NCI-H1048 (cell line): ENCODE measurements at places on chromosomes 4 and X.

- no peak for DNase-seq
These were observed 7.6 kb downstream of the CPLX1 start for GRCh38 chr4:818106-818921.

- no peak for DNase-seq
These were observed 35.6 kb downstream of the RASGEF1B start for GRCh38 chr4:81436096-81436495.

- no peak for DNase-seq
These were observed 7.3 kb upstream of the SEL1L3 start for GRCh38 chr4:25870081-25870480.

DNA sequence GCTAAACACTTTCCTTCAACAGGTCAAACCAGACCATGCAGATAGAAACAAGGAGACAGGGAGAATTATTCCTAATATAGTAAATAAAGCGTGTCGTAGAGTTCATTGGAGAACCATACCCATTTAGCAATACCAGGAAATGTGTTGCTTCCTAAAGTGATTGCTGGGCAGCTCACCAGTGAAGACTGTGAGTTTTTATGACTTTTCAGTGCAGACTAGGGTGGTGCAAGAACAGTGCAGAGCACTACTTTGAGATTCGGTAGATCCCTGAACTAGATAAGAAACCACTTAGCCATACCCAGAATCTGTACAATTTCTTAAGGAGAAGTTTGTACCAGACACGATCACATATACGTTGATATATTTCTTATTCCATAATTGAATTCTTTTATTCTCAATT lies 87.4 kb downstream of the EMCN start:
- DNase-seq = no peak

DNA sequence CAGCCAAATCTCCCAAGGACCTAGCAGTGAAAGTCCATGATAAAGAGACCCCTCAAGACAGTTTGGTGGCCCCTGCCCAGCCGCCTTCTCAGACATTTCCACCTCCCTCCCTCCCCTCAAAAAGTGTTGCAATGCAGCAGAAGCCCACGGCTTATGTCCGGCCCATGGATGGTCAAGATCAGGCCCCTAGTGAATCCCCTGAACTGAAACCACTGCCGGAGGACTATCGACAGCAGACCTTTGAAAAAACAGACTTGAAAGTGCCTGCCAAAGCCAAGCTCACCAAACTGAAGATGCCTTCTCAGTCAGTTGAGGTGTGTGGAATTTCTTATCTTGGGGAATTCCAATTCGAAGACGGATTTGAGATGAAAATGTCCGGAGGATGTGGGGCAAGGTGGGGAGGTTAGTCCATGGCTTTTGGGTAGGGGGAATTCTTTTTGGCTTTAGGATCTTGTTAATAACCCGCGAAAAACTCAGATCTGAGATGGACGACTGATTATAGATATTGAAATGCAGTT lies 112.5 kb downstream of the AFF1 start:
- DNase-seq = no peak

- no peak for DNase-seq
These were observed 88.1 kb downstream of the MBNL3 start for GRCh38 chrX:132400706-132401105.

- DNase-seq = no peak
These were observed 1384.8 kb downstream of the FAM133A start for GRCh38 chrX:95058815-95059214.

- no peak for DNase-seq
These were observed 36.3 kb downstream of the SULT1E1 start for GRCh38 chr4:69823481-69824186.

GRCh38 chr4:173498771-173499170 lies 31.3 kb downstream of the HAND2 start:
- no peak for DNase-seq

DNA sequence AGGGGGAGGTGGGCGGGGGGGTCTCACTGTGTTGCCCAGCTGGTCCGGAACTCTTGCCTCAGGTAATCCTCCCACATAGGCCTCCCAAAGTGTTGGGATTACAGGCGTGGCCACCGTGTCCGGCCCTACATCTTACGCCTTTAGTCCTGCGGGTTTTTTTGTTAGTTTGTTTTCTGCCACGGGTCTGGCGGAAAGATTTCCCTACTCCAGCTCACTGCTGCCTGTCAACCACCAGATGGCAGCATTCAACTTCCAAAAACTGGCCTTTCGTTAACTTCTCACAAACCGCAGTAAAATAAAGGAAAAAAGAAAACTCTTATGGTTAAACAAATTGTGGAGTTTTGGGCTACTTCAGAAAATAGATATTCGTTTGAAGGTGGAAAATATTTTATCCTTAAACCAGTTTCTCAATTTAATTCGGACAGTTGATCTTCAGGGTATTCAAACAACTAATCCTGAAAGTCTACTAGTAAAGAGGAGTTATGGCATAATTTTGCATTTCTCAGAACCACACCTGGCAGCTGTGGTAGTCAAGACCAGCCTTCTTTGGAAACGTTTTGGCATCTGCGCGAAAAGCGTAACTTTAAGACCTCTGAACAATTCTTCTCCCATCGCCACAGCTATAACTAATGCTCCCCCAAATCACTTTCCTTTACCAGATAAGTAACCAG lies 41.1 kb downstream of the LUZP4 start:
- peak; percentile 34 for DNase-seq

GRCh38 chr4:3479358-3480101 lies 16.4 kb downstream of the DOK7 start:
- no peak for DNase-seq

GRCh38 chr4:165301833-165302232 lies 25.6 kb upstream of the MSMO1 start:
- no peak for DNase-seq

DNA sequence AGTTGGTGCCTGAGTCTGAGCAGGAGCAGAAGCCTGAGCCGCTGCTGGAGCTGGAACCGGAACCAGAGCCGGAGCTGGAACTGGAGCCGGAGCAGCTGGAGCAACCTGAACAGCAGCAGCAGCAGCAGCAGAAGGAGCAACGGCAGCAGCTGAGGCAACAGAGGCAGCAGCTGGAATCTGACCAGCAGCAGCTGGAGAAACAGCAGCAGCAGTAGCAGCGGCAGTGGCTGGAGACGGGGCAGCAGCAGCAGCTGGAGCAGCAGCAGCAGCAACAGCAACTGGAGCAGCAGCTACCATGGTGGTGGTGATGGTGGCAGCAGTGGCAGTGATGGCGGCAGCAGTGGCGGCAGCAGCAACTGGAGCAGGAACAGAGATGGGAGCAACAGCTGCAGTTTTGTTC lies 61.5 kb downstream of the AMOT start:
- DNase-seq = no peak

GRCh38 chr4:8440492-8441311 lies at the start of the genes ACOX3 and TRMT44:
TSS of gene ACOX3 (minus strand) at chr4:8440723. CDS start at chr4:8416521, 24,202 bp downstream.
TSS of gene TRMT44 (plus strand) at chr4:8440777. CDS start at chr4:8440823, 46 bp downstream.
- DNase-seq = peak; percentile 58

DNA sequence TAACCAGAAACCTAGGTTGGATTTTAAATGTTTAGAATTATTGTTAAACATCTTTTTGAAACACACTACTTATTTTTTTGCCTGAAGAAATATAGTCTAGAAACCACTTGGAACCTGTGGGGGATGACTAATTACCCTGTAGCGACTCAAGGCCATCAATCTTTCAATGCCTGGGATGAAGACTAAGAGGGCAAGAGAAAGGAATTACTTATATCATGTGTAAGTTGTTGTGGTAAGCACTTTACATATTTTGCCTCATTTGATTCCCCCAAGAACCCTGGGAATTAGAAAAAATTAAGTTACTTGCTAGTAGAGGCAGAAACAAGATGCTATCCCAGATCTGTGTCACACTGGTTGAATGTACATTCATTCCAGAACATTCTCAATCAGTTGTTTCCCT lies 170.9 kb upstream of the GRIA3 start:
- no peak for DNase-seq

DNA sequence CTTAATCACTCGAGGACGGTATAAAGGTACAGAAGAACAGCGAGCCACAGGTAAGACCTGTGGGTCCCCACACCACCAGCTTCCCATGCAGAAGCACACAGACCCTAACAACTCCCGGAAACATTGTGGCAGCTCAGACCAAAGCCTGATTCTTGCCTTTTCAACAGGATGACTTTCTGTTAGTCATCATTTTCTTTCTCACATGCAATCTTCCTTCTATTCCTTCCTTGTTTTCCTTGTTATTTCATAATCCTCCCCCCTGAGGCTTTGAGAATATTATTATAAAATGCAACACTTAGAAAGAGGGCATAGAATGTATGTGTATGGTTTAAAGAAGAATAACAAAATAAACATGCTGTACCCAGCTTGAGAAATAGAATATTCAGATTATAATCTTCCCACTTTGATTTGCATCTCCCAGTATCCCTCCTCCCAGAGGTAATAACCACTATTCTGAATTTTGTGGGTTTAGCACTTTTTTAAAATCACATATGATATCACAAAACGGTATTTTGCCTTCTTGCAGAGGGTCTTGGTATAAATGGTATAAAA lies 100.9 kb downstream of the FHDC1 start:
- no peak for DNase-seq

DNA sequence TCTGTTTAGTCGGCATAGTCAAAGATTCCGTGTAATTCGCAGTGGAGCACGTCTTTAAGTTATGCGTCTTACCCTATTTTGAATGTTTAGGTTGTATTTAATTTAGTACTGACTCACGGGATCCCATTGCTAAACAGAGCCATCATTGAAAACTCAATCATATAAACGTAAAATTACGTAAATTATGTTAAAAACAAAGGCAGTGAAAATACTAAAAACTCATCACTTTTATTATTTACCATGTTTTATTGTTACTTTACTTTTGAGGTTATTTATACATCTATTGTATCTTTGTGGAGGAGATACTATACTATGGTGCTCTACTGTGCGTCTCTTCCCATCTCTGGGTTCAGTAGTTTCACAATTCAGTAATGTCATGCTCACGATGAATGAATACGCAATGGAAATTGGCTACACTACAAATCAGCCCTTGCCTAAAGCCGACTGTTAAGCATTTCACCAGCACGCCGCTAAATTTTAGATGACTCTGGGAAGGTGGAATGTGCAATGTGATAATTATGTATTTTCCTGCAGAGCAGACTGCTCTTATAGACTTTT lies 944 bp downstream of the FUNDC2 start:
- DNase-seq = no peak

- DNase-seq = no peak
These were observed at the start of gene STAP1 for GRCh38 chr4:67558493-67558892. TSS of gene STAP1 (plus strand) at chr4:67558727. CDS start at chr4:67558810, 83 bp downstream.

- DNase-seq = no peak
These were observed 112.6 kb upstream of the TBL1X start for GRCh38 chrX:9352243-9352642.

DNA sequence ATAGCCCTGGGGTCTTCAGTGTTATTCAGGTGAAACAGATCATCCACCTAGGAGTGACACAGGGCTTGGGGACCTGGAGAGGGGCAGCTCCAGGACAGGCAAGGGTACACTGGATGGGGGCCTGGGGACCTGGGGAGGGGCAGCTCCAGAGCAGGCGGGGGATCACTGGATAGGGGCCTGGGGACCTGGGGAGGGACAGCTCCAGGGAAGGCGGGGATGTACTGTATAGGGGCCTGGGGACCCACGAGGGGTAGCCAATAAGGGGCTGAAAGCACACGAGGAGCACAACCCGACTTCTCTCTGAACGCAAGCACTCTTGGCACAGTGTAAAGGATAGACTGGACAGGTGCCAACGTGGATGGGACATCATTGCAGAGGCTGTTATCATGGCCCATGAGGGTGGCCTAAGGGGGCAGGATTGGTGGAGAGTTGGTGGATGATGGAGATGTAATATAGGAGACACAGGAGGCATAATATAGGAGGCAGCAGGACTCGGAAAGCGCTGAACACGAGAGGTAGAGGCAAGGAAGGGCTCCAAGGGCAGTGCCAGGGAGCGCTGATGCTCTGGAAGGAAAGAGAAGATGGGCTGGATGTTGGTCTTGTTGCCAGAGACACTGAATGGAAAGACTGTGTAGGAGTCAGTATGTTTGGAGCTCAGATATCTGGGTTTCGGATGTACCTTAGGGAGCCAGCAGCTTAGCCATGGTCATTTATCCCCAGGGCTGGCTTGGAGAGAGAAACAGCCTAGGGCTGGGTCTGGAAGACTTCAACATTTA lies 37.9 kb upstream of the FGFBP2 start:
- DNase-seq = no peak

GRCh38 chr4:13289391-13289790 lies 194.7 kb downstream of the RAB28 start:
- DNase-seq = no peak

DNA sequence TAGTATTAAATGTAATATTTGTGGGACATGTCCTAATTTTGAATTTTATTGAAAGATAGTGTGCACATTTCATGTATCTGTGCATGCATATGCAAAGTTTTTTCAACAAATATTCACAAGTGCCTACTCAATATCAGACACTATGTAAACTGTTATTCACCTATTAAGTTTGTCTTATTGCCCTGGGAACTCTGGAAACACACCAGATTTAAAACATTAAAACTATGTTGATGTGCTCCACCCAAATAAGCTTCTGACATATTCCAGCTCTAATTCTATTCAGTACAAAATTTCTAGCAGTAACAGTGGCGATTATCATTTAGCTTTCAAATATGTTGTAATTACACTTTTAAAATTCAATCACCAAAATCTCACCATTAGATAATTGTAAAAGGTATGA lies 183.1 kb upstream of the TTC29 start:
- DNase-seq = no peak

DNA sequence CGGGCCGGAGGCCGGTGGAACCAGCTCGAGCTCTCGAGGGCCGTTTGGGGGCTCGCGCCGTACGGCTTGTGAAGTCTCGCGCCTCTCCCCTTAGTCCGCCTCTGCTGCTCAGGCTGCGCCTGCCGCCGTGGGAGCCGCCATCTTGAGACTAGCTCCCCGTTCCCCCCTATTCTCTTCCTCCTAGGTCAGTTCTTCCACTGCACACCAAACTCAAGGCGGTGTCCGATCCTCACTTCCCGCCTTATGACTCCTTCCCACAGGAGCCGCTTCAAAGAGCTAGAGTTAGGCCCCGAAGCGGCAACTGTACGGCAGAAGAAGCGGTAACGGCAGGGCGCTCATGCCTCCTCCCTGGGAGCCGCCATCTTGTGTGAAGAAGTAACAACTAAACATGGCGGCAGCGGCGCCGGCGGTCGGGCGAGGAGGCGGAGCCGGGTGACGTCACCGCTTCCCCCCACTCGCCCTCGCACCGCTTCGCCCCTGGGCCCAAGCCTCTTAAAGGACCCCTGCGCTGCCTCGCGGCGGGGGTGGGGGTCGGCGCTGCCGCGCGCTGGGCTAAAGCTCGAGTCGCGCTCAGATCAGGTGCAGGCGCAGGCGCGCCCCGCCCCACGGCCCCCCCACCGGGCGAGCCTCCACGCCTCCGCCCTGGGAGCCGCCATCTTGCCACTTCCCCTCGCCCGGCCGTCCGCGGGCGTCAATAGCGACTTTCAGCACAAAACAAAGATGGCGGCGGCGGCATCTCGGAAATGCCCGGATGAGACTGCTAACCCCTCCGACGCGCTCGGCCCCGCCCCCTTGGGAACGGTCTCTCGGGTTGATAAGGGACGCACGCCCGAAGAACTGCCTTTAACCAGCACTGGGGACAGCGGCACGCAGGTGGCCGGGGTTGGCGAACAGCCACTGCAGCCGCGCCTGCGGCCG lies at the start of gene HCFC1:
Gene HCFC1 (minus strand): TSS at position 369 of the 918 bp plus-strand sequence. CDS start 978 bp downstream, outside the sequence.
- DNase-seq = peak; percentile 36
